SK-N-SH treated with all-trans-retinoic acid at 6 μM for 48 hours (cell line): ENCODE measurements at places on chromosomes 7 and 10.
A peak's percentile ranks its signal among the peaks of the same experiment; 100 is the strongest.

DNA sequence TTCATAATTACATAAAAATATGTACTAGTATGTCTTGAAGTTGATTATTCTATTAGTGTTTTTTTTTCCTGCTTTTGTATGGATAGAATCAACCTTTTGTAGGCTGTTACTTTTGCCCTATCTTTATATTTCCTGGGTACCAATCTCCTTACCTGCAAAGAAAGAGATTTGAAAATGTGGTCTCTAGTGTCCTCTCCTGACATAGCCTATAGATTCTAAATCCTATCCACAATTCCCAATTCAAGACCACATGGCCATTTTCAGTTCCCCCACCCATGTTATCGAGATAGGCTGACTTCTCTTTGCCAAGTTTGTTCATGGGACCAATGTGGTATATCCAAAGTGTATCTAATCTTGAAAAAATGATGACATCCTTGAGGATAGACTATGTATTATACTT lies 269.4 kb upstream of the SEMA3D start:
- ATAC-seq, result no peak

GRCh38 chr7:41869596-41869995 lies 166.7 kb upstream of the INHBA start:
- ATAC-seq, result peak; percentile 13; the same call in 1 of the 3 replicates

DNA sequence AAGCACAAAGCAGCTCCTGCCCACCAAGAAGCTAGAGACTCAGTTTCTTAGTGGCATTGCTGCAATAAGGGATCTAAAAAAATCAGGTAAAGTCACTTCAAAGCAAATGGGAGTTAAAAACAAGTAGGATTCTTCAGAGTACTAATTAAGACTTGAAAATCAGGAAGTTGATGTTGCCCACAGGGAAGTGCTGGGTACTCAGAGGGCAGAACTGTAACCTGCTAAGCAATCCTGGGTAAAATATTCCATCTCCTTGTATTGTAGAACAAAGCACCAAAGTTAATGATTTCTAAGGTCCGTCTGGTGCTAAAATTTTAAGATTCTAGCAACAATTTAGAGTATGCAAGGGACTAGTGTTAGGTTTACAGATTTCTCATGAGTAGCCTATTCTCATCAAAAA lies 8.3 kb downstream of the PEX1 start:
- no peak for ATAC-seq

- no peak for ATAC-seq
Measured at GRCh38 chr10:70354100-70354499, 28.3 kb downstream of the LRRC20 start.

- peak; percentile 22; the same call in 1 of the 3 replicates for ATAC-seq
Measured at GRCh38 chr10:12400266-12400931, 51.1 kb downstream of the CAMK1D start.

DNA sequence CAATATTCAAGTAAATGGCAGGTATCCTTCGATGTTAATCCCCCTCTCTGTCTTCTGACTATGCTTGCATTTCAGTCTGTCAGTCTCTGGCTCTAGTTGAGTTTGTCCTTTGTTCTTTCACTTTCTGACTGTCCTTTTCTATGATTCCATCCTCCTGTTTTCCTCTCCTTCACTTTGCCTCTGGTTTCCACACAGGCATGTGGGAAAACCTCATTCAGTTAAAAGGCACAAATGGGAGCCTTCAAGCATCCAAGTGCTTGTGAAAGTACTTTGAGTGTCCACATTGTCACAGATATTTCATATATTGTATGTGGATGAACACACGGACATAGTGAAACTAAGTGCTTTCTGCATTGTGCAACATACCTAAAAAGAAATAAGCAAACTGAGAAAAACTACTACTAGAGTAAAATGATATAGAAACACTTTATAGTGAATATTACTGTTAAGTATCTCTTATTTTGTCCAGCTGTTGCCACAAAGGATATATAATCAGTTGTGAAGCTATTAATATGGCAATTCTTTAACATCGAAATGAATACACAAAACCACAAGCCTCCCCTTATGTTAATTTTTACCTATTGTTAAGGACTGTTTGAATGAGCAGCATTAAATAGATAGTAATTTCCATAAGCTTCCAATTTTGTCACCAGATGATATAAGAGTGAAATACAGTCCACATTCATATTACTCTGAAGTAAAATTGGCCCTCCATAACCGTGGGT lies 71.7 kb downstream of the NRBF2 start:
- no peak for ATAC-seq

- ATAC-seq, result no peak
Measured at GRCh38 chr10:6583447-6583846, 3.4 kb upstream of the PRKCQ start.
